ENCODE measurements at places on chromosomes 3 and 15.
A peak's percentile ranks its signal among the peaks of the same experiment; 100 is the strongest.

DNA sequence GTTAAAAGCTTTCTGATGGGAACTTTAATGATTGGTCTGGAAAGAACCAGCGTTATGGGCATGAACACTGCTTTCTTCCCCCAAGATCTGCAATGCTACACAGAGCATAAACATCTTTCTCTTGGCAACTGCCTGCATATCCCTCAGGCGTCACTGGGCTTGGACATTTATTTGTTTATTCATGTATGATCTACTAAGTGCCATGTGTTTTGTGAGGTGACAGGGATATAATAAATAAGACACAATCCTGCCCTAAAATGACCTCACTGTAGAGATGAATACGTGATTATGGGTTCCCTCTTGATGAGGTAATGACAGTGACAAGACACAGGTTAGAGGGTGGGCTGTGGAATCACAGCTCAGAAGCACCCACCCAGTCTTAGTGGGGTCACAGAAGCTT is 485.3 kb downstream of the PDCD6IP start:
- no peak for DNase-seq

DNA sequence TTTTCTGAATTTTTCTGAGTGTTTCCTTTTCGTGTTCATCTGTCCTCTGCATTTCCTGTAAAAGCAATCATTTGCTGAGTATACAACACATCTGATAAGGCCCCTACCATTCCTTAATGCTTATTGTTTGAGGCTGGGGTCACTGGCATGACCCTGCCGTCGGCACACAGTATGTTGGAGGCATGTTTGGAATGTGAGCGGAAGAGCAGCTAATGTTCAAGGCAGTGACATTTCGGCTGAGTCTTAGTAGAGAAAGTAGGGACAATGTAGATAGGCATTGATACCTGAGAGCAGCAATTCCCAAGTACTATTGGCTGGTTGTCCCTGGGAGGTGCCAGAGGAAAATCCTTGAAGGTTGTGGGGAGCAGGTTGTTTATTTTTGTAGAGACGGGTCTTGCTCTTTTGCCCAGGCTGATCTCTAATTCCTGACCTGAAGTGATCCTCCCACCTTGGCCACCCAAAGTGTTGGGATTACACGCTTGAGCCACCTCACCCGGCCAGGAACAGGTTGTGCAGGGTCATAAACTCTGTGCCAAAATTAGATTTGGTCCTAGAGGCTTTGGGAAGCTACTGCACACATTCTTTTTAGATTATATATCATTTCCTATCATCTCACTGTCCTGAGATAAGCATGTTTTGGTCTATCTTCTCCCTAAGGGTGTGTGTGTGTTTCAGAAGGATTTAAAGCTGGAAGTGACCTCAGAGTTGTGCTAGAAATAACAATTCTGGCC is 13.5 kb downstream of the PTPN23 start:
- DNase-seq, result no peak

- no peak for DNase-seq
Measured at GRCh38 chr15:33278816-33279612, 31.8 kb upstream of the RYR3 start.

GRCh38 chr15:69820819-69821218 is 276.9 kb downstream of the TLE3 start:
- DNase-seq, result peak; percentile 85

DNA sequence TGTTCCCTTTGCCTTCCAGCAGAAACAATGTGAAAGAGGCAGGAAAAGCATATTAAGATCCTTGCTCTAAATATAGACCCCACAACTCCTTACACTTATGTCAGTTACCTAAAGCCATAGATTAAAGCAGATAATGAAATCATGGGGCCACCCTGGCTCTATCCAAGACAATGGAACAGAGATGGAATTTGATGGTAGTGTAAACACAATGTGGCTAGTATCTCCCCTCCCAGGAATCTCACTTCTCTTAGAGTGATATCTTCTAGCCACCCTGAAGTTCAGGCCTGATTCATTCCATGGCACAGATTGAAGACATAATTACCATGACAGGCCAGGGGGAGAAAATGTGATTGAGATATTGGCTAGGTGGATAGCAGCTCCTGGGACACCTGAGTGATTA is 32.6 kb downstream of the GALNT15 start:
- DNase-seq, result no peak

DNA sequence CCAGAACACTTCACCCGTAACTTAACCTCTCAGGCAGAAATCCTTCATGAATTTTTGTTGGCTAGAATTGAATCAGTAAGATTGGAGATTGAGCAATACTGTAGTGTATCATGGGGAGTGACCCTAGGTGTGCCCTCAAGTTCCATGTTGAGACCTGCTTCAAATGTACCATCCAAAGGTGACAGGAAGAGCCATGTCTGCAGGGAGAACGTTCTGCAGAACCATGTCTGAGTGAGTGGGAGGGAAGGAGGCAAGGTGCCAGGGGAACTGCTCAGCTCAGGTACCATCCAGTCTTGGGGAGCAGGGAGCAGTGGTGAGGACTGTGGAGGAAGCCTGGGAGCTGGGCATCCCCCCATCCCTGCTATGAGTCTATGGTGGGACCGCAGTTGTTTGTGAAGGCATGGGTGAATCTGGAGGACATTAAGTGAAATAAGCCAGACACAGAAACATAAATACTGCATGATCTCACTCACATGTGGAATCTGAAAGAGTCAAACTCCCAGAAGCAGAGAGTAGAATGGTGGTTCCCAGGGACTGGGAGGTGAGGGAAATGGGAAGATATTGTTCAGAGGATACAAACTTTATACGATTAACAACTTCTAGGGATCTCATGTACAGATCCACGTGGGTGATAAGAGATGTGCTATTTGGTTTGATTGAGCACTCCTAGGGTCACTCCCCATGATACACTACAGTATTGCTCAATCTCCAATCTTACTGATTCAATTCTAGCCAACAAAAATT is 23.3 kb downstream of the CFAP161 start:
- no peak for DNase-seq

DNA sequence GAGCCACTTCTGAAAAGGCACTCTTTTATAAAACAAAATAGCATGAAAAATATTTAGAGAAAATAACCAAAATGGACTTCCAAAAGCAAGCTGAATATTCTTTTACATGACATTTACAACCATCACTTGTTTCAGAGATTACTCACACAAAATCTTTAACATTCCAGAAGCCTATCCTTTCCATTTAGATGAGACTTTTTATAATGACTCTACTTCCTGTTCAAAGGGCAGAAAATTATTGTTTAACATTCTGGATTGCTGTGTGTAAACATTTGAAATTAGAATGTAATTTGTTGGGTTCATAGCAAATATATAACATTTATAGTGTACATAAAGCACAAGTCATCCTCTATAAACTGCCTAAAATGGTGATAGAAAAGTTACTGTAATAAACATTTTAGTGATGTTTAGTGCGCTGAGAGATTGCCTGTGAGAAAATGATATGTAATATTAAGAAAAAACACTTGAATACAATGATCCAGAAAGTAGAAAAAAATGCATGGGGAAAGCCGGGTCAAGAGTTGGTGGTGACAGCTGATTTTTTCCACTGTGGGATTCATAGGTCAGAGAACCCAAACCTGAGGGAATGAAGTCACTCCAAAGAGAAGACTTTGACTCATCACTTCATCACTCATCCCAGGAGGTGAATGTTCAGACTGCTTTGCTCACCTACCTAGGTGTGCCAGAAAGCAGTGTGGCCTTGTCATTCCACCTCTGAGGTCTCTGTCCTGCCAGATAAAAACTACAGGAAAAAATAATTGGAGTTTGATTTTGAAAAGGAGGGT is 305.8 kb downstream of the ARPP21 start:
- no peak for DNase-seq

DNA sequence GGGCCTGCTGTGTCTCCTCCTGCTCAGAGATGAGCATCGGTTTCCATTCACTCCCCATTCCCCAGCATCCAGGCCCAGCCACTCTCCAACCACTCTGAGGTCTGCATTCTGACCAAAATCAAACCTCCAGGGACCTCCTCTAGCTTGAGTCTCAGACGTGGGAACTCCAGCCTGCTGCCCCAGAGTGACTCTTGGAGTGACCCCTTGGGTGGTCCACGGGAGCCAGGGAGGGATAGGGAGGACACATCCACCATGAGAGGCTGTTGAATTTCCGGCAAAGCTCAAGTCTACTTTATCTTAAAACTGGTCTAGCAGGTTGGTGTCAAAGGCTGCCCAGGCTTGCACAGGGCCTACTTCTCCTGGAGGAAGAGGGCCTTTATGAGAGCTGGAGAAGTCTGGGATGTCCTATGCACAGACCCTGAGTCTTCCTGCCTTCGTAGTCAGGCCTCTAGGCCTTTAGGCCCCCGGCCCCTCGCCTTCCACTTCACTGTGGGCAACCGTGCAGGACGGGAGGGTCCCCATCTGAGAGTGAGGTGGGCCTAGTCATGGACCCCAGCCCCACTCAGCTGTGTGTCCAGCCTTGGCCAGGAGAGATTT is 8.9 kb downstream of the CISH start:
- DNase-seq, result no peak

DNA sequence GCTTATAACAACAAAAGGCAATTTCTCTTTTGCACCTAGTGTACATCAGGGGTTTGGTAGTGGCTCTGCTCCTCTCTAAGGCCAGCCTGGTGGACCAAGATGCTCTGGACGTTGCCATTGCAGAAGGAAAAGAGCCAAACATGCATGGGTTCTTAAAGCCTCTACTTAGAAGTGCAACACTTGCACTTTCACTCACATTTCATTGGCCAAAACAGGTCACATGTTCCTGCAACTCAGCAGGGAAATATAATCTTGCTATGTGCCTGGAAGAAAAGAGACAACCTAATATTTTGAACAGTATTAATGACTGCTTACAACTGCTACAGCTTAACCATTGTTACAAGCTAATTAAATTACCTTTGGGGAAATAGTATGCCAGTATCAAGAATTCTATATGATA is 182.9 kb downstream of the IL5RA start:
- no peak for DNase-seq

All from H7 (cell line).